Anterior cingulate cortex (tissue), 58 donors: ENCODE measurements at places on chromosomes 1 and 21.

DNA sequence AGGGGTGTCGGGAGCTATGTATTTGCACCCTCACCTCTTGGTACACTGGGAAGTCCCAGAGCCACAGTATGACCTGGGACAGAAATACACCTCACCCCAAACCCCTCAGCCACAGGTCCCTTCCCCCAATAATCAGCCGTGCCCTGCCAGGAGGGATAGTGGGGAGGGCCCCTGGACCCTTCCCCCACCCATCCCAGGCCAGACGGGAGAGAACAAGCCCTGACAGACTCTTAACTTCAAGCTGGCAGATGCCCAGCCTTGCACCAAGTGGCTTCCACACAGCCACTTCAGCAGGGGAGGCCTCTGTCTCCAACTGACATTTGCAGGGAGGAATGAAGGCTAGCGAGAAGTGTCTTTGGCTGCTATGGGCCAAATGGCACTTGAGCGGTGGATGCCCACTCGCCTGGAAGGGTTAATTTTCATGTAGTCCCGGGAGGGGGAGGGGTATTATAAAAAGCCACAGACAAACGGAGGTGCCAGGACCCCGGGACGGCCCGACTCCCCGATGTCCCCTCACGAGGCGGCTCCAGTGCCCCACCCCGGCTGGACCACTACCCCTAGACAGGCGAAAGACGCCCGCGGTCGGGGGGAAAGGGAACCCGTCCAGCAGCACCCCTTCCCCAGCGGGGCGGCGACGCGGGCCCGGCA, 495 bp downstream of the SYNC start:
- no peak for DNase-seq

GRCh38 chr21:46465651-46466050, 7.0 kb downstream of the DIP2A start:
- DNase-seq, result no peak

- DNase-seq, result no peak
Observed at GRCh38 chr21:16821588-16821987, 691.3 kb upstream of the CXADR start.

DNA sequence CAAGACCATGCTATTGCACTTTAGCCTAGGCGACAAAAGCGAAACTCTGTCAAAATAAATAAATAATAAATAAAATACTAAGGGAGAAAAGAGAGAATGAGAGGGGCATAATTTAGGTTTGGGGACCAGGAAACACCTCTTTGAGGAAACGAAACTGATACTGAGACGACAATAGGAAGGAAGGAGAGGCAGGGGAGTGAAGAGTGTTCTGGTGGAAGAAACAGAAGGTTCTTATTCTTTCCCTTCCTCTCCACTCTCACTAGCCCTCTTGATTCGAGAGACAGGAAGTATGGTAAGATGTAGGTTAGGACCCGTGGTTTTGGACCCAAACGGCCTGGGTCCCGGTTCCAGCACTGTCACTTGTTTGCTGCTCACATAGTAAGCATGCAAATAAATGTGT, 1.6 kb upstream of the NKAIN1 start:
- no peak for DNase-seq

GRCh38 chr1:158117854-158118704, 62.6 kb upstream of the CD1D start:
- peak; percentile 18 for DNase-seq

- DNase-seq, result no peak
Observed at GRCh38 chr1:217919683-217920388, 288.7 kb downstream of the SPATA17 start.

DNA sequence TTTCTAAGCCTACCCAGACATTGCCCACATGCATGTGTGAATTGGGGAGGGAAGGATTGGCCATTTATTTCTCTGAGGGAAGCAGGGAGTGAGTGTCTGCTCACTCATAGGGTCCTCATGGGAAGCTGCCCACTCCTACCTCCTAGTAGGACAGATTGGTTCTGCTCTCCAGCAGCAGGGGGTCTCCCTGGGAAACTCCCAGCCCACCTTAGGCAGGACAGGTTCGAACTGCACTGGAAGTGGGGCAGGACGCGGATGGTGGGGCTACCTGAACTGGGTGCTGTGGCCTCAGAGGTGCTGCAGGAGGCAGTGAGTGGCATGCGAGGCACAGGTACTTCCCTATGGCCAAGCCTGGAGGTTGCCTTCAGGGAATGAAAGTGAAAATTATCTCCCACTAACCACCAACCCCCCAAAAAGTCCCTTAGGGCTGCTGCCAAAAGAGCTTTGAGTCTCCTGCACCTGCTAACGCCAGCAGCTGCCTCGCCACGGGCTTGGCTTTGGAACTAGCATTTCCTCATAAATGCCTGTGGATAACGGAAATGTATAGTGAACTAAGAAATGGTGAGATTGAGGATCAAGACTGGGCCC, 157.0 kb upstream of the COA6 start:
- DNase-seq, result no peak
